ENCODE measurements at places on chromosomes 1 and 21.

DNA sequence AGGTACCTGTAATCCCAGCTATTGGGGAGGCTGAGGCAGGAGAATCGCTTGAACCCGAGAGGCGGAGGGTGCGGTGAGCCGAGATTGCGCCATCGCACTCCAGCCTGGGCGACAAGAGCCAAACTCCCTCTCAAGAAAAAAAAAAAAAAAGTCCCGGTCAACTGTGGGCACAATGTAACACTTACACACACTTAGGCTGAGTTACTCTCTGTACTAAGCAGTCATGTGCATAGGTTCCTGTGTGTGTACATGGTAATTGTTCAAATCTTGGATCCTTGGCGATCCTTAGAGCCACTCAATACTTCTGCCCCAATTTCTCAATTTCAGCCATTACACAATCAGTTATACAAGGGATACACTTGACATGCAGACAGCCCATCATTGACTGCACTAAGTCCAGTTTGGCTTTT is 11.6 kb downstream of the SDCCAG8 start:
- DNase-seq, result no peak

DNA sequence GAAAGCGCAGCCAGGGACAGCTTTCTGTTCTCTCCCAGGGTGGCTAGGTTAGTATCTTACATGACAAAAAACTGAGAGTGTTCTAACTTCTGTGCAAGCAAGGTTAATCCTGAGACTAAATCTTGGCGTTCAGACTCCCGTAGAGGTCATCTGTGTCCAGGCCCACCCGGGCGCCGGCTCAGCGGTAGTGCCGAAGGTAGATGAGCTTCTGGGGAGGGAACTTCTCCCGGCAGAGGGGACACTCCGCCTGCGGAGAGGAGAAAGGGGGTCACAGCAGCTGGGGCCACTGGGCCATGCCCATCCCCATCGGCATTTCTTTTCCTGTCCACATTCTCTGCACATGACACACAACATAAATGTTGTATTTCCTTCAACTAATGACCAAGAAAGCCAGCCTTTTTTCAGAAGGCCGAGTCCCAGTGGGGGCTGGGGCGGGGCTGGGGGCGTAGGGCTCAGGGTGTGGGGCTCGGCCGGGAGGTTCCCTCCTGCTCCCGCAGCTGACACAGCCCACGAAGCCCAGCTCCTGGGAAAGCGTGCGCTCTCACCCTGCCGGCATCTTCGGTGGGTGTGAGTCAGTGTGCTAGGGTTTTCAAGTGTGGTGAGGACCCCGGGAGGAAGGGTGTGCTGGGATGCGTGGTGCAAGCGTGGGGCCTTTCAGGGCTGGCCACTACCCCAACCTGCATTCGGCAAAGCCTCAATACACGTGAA is 6.6 kb downstream of the PEX10 start:
- DNase-seq, result no peak

- DNase-seq, result no peak
Measured at GRCh38 chr1:1243807-1244191, 2.7 kb downstream of the C1QTNF12 start.

- no peak for DNase-seq
Measured at GRCh38 chr1:37237948-37238347, 203.6 kb upstream of the GRIK3 start.

- DNase-seq, result no peak
Measured at GRCh38 chr1:183553764-183554163, 36.5 kb downstream of the NCF2 start.

GRCh38 chr1:110155878-110156522 is 5.7 kb downstream of the SLC6A17 start:
- DNase-seq, result peak; percentile 87

GRCh38 chr1:87867626-87868025 is 538.9 kb downstream of the LMO4 start:
- no peak for DNase-seq

- no peak for DNase-seq
Measured at GRCh38 chr1:1182491-1183220, 9.0 kb downstream of the TTLL10 start.

DNA sequence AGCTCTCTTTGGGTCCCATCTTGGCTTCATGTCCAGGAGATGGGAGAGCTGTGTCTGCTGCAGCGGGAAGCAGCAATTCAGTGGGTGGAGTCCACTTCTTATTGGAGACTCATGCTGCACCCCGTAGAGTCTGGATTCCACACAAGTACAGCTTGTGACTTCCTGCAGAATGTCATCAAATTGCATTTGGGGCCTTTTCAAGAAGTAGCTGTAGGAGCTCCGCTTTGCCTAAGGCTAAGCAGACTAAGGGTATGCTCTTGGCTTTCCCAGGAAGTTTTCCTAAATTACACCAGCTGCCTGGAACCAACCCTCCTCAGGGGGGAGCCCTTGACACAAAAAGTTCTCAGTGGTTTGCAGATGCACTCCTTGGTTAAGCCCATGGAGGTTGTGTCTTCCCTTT is 5.7 kb upstream of the MOB3C start:
- DNase-seq, result no peak

DNA sequence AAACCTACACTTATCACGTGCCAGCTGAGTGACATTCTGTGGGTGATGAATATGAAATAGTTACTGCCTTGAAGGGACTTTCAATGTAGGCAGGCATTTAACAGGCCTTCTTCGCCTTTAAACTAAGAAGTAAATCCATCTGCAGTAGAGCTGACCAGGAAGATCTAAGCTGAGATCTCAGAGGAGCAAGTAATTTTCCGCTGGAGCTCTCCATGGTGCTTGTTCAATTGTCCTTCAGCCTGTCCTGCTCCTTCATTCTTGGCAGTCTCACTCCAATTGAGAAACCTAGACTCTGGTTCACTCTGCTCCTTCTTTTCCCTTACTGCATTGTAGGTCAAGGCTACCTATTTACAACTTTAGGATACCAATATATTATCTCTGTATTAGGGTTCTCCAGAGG is 183.5 kb downstream of the HMCN1 start:
- DNase-seq, result no peak

GRCh38 chr1:98989556-98989907 is 15.1 kb downstream of the PLPPR5 start:
- DNase-seq, result no peak

DNA sequence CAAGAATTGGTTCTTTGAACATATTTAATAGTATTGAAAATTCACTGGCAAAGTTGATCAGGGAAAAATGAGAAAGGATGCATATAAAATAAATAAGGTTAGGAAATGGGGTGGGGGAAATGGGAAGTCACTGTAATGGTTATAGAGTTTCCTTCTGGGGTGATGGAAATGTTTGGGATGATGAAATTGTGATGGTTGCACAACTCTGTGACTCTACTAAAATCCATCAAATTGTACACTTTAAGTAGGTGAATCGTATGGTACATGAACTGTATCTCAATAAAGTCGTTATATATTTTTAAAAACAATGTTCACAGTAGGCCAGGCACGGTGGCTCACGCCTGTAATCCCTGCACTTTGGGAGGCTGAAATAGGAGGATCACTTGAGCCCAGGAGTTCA is 56.4 kb upstream of the ZYG11A start:
- no peak for DNase-seq

DNA sequence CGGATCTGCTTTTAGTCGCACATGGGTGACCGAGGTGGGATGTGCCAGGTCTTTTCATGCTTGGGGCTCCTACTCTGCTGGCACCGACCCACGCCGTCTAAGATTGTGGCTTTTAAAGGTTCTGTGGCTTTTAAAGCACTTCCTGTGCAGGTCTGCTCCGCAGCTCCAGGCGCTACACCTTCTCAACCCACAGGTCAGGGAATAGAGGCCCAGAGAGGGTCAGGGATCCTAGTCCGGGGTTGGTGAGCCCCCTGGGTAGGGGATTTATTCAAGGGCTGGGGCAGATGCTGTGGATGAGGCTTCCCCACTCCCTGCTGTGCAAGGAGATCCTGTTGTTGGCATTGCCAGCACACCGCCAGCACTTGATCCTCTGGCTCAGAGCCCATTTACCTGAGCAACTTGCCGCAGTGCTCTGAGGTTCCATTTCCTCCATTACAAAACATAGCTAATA is 212.8 kb upstream of the RAB4A start:
- DNase-seq, result no peak

GRCh38 chr1:11541236-11541635 is 62.3 kb downstream of the DISP3 start:
- no peak for DNase-seq

- no peak for DNase-seq
Measured at GRCh38 chr1:4170548-4171340, 270.7 kb upstream of the C1orf174 start.

GRCh38 chr1:55423376-55423775 is 208.2 kb upstream of the USP24 start:
- DNase-seq, result no peak

DNA sequence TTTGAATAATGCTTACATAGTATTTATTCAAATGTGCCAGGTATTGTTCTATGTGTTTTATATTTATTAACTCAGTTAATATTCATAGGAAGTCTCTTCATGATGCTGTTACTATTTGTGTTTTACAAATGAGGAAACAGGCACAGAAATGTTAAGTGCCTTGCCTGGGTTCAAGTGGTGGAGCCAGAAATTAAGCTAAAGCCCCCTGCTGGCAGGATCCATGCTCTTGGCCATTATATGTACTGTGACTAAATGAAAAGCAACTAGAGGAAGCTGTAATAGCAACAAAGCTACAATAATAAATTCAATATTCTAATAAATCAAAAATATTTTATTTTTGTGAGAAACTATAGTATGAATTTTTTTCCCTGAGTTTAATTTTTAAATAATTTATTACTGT is 30.0 kb downstream of the IARS2 start:
- DNase-seq, result no peak

DNA sequence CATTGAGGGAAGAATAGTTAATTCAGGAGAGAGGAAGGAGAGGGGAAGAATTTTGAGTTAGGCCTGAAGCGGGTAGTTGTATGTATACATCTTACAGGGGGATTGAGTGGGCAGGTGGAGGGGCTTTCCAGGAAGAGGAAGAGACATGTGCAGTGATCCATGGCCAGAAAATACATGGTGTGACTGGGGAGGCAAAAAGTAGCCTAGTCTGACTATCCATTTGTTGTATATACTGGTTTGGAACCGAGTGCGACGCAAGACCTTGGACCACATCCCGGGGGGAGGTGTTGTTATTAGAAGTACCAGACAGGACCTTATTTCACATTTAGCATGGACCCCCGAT is 158.3 kb downstream of the SDCCAG8 start:
- no peak for DNase-seq

DNA sequence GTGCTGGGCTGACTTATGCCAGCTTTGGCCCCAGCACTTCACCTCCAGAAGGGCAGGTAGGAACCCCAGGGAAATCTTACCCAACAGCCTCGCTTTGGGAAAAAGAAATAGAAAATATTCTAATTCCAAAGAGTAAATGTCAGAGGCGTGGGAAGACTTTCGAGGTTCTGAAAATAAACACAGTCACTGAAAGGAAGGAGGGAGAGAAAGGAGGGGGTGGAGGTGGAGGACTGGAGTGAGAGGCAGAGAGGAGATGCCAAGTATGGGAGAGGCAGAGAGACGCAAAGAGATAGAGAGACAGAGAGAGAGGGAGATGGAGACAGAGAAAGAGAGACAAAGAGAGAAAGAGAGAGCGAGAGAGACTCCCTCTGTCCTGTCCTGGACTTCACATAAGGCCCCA is 395.0 kb downstream of the PTPRU start:
- peak; percentile 37 for DNase-seq

- DNase-seq, result no peak
Measured at GRCh38 chr1:110561596-110561995, 42.6 kb upstream of the KCNA10 start.

GRCh38 chr1:71766748-71767147 is 515.6 kb downstream of the NEGR1 start:
- DNase-seq, result no peak

DNA sequence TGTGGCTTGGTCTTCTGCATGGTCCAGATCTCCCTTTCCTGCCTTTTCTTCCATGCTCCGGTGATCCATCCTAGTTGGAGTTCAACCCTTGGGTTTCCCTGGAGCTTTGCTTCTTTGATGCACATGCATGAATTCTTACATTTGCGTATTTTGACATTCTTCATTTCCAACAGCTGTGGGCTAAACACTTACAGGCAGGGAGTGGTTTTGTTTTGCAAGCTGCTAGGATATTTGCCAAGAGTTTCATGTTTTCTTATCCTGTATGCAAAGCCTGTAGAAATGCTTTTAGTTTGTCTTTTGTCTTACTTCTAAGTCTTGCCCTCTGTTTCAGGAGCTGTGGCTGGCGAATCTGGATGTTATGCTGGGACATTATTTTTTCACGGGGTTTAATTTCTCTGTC is 90.3 kb upstream of the PAXBP1 start:
- DNase-seq, result no peak

DNA sequence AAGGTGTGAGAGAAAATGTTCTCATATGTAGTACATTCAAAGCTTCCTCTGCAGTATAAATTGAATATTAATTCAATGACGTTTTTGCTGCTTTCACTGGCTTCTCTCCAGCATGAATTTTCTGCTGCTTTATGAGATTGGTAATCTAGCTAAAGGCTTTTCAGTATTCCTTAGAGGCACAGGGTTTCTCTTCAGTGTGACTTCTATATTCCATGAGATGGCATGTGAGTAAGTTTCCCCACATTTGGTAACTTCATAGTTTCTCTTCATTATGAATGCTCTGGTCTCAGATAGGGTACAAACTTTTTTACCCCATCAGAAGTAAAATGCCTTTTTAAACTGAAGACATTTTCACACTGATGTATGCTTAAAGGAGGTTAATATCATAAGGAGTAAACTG is 10.4 kb upstream of the KLF18 start:
- no peak for DNase-seq

DNA sequence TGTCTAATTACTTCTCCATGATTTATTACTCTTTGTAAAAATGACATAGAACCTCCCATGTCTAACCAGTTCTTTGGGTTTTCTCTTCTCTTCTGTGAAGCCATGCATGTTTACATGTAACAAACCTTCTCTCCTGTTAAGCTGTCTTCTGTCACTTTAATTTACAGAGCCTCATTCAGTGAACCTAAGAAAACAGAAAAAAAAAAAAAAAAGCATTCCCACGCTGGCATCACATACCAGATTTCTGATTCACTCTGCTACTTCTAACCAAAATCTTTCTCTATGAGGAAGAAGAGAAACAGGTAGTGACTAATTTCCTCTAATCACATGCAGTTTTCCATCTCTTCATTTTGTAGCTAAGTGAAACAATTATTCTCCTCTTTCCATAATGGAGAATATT is 141.4 kb upstream of the CXADR start:
- DNase-seq, result no peak

DNA sequence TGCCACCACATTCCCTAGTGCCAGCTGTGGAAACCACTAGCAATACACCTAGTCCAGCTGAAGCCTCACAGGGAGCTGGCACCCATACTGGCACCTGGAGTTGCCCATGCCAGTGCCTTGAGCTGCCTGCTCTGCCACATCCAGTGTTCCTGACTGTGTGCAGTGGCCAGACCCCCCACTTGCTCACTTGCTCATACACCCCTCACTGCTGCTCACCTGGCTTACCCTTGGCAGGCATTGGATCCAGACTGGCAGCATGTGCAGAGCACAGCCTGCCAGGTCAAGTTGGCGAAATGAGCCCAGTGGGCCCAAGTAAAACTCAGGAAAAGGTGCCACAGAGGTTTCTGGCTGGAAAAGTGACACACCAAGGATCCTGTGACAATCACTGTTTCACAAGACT is 1618.6 kb upstream of the PRMT6 start:
- no peak for DNase-seq

- no peak for DNase-seq
Measured at GRCh38 chr1:62271948-62272728, 47.1 kb downstream of the KANK4 start.
